ENCODE measurements at places on chromosomes 7 and 10.

DNA sequence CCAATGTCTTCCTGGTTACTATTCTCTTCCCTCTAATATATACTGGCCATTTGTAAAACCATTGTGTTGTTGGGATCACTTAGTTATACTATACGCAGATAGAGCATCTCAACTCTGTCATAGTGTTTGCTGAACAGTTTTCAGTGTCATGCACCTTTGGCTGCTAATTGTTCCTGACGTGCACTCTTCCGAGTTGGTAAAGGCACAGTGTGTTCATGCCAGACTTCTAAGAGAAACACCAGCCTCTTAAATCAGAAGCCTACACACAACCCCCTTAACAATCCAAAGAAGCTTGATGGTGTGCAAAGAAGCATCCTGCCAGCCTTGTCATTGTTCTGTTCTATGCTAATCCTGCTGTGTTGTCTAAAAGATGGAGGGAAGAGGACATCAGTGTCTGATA is 131.1 kb downstream of the MAPK8 start:
- no peak for DNase-seq

DNA sequence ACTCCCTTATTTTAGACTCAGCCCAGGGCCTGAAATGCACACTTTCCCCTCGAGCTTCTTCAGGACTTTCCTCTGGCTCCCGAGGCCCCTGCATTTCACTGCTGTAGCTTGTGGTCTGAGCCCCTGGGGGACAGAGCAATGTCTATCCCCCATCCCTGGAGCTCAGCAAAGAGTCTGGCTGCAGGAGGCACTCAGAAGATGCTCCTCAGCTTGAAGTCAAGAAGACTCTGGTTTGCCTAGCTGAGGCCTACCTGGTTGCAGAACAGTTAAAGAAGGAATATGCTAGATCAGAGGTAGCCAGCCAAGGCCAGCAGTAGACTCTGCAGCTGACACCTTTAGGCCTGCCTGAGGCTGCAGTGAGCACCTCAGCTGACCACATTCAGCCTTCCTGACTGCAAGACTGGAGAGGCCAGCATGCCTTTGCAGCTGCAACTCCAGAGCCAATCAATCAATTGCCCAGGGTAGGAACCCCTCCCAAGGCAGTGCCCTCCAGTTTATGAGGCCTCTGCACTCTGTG is 36.9 kb upstream of the IKZF1 start:
- no peak for DNase-seq

- no peak for DNase-seq
Measured at GRCh38 chr7:37728747-37729146, 45.2 kb downstream of the GPR141 start.

DNA sequence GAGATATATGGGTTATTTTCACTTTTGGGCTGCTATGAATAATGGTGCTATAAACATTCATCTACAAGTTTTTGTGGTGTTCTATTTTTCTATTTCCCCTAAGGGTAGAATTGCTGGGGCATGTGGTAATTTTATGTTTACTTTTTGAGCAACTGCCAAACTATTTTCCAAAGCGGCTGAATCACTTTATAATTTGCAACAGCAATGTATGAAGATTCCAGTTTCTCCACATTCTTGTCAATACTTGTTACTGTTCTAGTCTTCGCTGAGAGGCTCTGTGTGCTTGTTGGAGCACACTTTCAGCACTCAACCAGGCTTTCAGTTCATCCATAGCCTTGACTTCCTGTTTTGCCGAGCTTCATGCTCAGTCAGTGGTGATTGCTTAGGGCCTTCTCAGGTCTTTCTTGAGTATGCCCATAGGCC is 39.0 kb downstream of the ADK start:
- DNase-seq = no peak

- no peak for DNase-seq
Measured at GRCh38 chr7:158050441-158050977, 537.1 kb downstream of the PTPRN2 start.

- no peak for DNase-seq
Measured at GRCh38 chr7:113904521-113904920, 14.3 kb downstream of the PPP1R3A start.

- DNase-seq = no peak
Measured at GRCh38 chr7:41481353-41481752, 221.5 kb downstream of the INHBA start.

DNA sequence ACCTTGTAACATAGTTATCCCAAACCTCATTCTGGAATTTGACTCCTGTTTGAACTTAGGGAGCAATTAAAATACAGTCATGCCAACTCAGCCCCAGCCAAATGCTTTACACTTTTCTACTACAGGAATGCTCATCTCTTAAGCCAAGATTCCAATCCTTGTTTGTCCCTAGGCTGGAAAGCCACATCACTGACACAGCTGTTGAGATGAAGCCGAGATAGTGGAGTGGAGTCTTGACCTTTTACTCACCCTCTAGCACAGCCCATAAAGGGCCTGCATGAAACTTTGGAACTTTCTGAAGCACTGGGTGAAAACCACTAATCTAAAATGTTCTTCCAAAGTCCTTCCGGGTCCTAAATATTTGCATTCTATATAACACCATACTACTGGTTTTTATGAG is 247.3 kb downstream of the ETV1 start:
- no peak for DNase-seq

DNA sequence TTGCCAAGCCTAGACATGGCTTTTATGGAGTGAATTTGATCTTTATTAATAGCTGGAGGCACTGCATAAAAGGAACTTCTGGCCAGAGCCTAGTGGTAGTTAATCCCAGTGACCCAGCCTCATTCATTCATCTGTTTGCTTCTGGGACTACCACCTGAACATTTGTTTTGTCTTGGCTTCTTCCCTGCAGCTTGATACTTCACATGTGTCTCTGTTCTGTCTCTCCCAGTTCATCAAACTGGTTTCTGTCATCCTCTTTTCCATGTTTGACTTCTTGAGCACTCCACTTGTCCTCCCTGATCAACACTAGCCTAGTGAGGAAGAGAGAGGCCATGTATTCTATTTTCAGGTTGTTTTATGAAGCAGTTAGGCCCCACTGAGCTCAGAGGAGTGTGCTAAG is 163.6 kb downstream of the NRG3 start:
- DNase-seq = no peak

DNA sequence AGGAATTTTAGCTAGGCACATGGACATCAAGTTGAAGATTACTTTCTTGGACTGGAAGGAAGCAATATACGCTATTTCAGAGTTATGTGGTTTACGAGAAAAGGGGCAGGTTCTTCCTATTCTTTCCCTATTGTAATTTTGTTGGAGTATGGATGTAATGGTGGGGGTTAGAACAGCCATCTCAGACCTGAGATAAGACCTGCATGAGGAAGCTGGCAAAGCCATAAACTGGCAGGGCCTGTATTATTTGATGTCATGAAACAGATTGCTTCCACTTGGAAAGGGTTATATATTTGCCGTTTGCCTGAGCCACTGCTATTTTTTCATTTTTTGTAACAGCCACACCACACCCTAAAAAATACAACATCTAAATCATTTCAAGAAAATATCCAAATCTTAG is 220.5 kb upstream of the MAGI2 start:
- no peak for DNase-seq

DNA sequence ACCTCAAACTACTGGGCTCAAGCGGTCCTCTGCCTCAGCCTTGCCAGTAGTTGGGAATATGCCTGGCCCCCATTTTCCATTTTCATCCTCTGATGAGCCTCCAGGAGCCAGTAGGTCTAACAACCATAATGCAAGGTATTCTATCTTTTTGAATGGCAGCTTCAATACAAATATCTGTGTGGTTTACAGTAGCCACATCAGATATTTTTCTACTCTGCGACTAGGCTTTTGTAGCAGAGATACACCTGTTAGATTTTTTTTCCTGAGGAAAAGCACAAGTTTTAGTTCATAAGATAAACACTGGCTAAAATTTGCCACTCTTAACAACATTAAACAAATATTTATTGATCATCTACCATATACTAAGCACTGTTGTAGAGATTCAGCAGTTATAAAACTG is 3.9 kb upstream of the GLCCI1 start:
- DNase-seq = no peak

GRCh38 chr7:100571829-100572116 is 1.9 kb downstream of the SAP25 start:
- DNase-seq = no peak

GRCh38 chr10:21495752-21496342 is 29.6 kb downstream of the SKIDA1 start:
- DNase-seq = peak; percentile 93

GRCh38 chr10:60258429-60258797 is 131.3 kb downstream of the ANK3 start:
- no peak for DNase-seq

DNA sequence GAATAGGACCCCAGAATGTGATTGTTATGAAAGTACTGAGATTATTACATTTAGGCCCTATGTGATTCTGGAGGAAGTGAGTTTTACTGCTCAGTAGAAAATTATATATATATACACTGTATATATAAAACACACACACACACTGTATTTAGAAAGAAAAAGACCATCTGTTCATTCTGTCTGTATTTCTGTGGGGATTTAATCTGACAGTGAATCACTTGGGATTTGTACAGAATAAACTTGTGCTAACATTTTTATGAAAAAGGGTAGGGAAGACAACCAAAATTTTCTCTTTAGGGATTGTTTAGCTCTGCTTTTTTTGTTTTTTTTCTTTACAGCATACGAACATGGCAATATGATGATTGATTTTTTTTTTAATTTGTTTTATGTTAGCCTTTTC is 142.7 kb downstream of the EXOC4 start:
- DNase-seq = no peak
